LNCaP clone FGC (cell line): ENCODE measurements at places on chromosomes 3 and 15.
A peak's percentile ranks its signal among the peaks of the same experiment; 100 is the strongest.

DNA sequence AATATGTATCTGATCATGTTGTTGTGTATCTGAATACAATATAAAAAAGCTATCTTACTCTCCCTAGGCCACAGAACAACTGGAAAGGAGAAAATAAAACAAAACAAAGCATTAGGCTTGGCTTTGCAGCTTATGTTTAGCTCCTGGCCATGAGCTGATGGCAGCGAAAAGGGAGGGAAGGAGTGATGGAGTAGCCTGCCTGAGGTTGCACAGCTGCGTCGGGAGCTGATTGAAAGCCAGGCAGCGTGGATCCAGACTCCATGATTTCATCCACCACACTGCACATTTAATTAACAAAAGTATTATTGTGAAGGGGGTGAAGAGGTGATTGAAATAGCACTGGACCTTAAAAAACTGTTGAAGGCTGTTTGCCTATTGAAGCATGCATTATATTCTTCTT lies 212.2 kb downstream of the GABRG3 start:
- DNase-seq = no peak

- DNase-seq = no peak
Measured at GRCh38 chr3:159978353-159978752, 10.3 kb upstream of the IL12A start.

GRCh38 chr3:53045518-53046170 lies at the start of gene SFMBT1:
Gene SFMBT1 (minus strand): TSS chr3:53046073. CDS start chr3:52969128, 76,945 bp downstream.
- DNase-seq = no peak

DNA sequence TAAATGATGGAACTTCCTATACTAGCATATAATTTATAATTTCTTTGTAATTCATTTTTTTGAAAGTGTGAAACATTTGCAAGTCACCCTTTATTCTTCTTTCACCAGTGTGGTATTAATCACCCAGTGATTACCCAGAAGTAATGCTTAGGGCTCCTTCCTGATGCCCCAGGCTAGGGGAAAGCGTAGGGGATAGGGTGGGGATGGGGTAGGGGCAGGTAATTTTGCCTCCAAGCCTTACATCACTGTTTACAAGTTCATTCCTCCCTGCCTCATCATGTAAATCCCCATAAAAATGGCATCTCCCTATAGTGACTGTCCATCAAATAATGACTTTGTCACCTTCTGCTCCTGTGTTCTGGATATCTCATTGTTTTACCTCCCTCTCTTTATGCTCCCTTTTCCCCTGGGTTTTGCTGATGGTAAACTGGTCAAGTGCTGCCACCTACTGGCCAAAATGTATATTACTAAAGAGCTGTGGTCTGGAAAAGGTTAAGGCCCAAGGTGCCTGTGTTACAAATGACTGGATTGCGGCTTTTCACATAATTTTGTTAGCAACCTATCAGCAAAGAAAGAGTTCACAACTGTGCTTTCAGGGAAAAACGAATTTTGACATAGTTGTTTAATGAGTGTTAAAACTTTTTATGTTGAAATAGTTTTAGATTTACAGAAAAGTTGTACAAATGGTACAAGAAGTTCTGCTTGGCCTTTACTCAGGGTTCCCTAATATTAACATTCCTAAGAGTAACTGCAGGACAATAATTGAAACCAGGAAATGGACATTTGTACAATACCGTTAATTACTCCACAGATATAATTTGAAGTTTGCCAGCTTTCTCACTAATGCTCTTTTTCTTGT lies 54.7 kb downstream of the ONECUT1 start:
- DNase-seq = peak; percentile 69
